Astrocyte of the spinal cord (primary cell): ENCODE measurements at places on chromosomes 1 and 21.

- peak; percentile 96 for DNase-seq
These were observed 992 bp upstream of the USP48 start for GRCh38 chr1:21783679-21784603.

GRCh38 chr1:185338719-185339622, 21.9 kb upstream of the IVNS1ABP start:
- peak; percentile 48 for DNase-seq

- DNase-seq: no peak
These were observed 57.0 kb upstream of the CACYBP start for GRCh38 chr1:174942547-174943255.

- DNase-seq: peak; percentile 83
These were observed 31.2 kb downstream of the FMN2 start for GRCh38 chr1:240122639-240123613.

DNA sequence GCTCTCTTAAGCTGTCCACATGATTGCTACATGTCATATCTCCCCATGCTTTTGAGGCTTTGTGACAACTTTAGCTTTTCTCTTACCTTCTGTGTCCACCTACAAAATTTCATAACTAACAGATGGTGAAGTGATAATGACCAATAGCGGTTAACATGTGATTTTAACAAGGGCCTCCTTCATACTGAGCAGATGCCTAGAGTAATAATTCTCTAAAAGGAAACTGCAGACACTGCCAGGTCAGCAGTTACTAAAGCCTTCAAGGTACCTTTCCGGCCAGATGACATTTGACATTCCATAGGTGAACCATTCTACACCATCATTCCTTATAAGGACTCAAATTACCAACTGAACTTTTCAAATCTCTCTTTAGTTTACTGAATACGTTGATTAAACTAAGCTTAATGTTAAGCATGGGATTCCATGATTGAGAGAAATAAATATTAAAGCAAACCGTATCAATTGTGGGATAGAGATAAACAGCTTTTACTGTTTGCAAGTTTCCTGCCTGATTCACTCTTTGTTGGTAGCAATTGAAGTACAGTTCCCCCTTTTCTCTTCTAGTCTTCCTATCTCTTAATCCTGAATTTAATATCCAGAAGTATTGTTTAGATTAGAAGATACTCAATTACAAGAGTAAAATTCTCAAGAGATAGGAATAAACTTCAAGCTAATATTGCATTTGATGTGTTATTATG, 205.1 kb downstream of the PLA2G4A start:
- no peak for DNase-seq

DNA sequence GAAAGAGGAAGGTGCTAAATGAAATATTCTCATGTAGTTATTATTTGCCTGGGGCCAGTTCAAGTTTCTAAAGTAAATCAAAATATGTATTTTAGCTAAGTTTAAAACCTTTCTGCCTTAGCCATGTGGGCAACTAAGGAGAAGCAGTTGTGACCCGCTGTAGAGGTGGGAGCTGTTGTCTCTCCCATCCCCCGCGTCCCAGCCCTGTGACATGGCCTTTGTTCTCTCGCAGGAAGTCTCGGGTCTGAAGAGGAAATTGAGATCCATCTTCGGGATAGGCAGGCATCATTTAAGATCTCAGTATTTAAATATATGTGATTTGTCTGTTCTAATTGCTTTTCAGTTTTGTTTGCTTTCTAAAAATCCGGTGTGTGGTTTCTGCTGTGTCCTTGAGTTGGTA, 121.5 kb downstream of the CAMTA1 start:
- no peak for DNase-seq

DNA sequence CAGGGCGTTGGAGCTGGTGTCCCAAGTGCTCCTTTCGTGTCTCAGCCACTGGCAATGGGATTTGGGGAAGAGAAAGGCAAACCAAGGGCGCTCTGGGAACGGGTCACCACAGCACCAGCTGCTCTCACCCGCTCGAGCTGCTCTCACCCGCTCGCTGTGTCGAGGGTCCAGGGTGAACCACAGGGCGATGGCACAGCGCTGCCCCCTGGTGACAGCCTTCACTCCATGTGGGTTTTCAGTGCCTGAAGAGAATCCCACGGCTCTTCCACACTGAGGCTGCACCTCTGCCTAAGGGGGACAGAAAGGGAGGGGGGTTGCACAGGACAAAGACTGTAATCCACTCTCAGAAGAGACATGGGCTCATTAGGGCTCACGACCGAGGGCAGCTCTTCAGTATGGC, 7.1 kb upstream of the CLDN19 start:
- no peak for DNase-seq

DNA sequence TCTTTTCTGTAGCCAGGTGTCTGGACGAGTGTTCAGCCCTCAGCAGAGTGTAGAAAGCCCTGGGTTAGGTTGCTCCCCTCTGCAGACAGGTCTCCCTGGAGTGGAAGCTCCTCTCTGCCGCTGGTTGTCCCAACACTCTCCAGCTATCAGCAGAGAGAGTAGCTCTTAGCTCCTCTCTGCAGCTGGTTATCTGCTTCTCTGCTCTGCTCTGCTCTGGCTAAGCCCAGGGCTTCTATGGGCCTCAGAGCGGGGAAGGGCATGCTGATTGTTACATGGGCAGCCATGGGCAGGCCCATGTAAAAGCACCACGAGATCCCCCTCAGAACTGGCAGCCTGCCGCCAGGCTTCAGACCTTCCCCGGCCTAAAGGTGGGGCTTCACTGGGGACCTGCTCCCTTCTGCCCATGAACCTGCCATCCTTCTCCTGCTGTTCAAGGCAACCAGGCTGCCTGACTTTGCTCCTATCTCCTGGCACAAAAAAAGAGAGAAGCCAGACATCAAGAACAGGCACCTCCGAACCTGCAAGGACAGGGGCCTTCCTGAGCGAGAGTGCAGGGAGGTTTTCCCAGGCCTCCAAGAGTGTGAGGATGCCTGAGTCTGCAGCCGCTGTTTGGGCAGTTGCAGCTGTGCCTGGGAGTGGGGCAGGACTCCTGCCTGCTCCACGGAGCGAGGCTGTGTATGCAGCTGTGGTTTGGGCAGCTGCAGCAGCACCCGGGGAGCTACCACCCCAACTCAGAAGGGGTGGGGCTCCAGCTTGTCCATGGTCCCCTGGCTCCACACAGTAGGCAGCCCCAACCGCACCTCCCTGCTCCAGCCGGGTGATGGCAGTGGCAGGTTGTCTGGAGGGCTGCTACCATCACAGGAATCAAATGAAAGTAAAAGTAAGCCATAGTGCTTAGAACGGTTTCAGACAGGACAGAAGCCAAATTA, 973.7 kb downstream of the LTN1 start:
- no peak for DNase-seq

DNA sequence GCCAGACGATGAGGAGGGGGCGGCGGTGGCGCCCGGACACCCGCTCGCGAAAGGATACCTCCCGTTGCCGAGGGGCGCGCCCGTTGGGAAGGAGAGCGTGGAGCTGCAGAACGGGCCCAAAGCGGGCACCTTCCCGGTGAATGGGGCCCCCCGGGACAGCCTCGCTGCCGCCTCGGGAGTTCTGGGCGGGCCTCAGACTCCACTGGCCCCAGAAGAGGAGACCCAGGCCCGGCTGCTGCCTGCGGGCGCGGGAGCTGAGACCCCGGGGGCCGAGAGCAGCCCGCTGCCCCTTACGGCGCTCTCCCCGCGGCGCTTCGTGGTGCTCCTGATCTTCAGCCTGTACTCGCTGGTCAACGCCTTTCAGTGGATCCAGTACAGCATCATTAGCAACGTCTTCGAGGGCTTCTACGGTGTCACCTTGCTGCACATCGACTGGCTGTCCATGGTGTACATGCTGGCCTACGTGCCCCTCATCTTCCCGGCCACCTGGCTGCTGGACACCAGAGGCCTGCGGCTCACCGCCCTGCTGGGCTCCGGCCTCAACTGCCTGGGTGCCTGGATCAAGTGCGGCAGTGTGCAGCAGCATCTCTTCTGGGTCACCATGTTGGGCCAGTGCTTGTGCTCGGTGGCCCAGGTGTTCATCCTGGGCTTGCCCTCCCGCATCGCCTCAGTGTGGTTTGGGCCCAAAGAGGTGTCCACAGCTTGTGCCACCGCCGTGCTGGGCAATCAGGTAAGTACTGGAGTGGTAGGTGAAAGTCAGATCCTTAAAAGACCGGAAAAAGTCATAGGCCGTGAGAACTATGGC, 588 bp downstream of the FLVCR1 start:
- peak; percentile 34 for DNase-seq

DNA sequence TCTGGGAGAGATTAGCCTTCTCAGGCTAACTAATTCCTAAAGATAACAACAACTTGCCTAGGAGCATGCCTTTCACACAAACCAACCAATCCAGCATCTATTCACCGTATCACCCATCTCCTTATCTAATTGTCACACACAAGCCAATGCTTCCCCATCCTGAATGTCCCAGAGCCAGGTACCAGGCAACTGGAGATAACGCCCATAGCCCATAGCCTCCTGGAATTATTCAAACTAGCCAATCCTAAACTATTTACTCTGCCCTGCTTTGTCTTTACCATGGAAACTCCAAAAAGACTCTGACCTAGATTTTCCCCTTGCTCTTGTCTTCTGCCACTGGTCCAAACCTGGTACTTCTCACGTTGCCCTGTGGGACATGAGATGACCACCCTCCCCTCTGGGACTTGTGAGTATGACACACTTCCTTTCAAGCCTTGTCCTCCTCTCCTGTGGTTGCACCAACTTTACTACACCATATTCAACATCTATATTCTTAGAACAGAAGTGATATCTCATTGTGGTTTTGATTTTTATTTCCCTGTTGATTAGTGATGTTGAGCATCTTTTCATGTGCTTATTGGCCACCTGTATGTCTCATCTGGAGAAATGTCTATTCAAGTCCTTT, 8.8 kb upstream of the ATG4C start:
- no peak for DNase-seq

GRCh38 chr21:31671146-31671716, 11.7 kb downstream of the SOD1 start:
- no peak for DNase-seq

- DNase-seq: no peak
These were observed 195.8 kb downstream of the MATN1 start for GRCh38 chr1:30527511-30528140.

DNA sequence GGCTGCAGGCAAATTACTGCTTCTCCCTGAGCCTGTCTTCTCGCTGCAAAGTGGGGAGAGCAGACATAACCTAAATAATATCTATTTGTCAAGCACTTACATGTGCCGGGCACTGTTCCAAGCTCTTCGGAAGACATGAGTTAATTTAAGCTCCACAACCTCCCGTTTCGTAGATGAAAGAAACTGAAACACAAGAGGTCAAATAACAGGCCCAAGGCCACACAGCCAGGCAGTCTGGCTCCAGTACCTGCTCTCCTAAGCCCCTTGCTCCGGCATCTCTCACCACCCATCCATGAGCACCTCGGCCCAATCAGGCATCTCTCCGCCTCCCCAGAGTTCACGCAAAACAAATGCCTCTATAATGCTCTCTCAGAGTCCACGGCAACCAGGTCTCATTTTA, 65.4 kb downstream of the TAS1R2 start:
- DNase-seq: no peak

DNA sequence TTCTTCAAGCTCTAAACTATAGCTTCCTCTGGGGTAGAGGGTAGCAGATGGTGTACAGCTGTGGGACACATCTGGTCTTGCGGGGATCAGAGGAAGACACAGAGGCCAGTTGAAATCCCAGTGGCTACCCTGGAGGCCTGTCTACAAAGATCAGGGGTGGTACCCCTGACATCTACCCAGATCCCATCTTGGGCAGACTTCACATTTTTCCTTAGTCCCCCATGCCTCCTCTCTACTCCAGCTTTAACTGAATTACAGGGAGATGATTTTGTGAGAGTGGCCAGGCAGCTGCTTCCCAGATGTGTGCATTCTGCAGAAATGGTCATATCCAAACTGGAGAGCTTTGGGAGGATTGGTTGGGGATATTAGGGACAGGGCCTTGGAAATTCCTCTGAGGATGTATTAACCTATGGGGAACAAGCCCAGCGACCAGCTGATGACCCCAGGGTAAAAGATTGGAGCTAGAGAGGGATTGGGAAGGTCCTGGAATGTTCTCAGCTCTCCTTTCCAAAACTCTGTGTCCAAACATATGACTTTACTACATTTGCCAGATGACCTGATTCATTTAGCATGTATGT, 9.6 kb upstream of the CD34 start:
- DNase-seq: no peak

DNA sequence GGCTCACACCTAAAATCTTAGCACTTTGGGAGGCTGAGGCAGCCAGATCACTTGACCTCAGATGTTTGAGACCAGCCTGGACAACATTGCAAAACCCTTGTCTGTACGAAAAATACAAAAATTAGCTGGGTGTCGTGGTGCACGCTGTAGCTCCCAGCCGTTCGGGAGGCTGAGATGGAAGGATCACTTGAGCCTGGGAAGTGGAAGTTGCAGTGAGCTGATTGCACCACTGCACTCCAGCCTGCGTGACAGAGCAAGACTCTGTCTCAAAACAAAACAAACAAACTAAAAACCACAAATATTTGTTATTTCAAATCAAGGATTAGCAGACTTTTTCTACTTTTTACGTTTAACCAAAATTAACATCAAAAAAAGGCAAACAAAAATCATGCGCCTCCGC, 31.3 kb downstream of the INKA2 start:
- DNase-seq: peak; percentile 12

- no peak for DNase-seq
These were observed 107.1 kb downstream of the TAS1R2 start for GRCh38 chr1:18752409-18752808.

GRCh38 chr21:38709876-38710275, 95.9 kb upstream of the ETS2 start:
- DNase-seq: no peak

GRCh38 chr21:36451506-36451905, 28.4 kb downstream of the CLDN14 start:
- no peak for DNase-seq

DNA sequence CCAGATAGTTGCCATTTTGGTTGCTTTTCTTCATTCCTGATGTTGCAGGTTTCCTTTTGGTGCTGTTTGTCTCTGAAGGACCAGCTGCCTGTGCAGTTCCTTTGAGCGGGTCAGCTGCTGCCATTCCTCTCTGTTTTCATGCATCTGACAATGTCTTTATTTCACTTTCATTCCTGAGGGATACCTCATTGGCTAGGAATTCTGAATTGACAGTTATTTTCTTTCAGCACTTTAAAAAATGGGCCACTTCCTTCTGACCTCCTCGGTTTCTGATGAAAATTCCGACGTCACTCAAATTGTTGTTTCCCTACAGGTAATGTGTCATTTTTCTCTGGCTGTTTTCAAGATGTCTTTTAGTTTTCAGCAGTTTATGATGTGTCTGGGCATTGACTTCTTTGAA, 24.8 kb downstream of the CCSAP start:
- DNase-seq: peak; percentile 40

- DNase-seq: no peak
These were observed 19.0 kb downstream of the GART start for GRCh38 chr21:33522953-33523349.

DNA sequence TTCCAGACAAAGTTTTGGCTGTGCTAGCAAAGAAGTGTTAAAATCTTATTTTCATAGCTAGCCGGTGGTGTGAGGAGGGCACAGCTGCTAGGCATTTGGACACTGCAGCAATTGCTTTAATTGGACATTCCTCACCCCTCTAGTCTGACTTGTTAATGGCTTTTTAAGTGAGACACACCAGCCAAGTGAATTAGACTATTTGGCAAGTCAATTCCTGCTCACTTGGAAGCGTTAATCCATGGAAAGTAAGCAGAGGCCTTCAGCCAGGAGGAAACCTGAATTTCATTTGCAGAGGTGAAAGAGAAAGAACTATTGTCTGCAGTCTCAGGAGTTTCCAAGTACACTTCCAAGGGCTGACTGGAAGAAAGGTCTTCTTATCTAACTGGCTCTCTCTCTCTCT, 175.7 kb downstream of the ST6GALNAC3 start:
- no peak for DNase-seq

- DNase-seq: no peak
These were observed 8.2 kb upstream of the GLRX2 start for GRCh38 chr1:193113258-193113991.

- no peak for DNase-seq
These were observed 32.6 kb upstream of the BTG2 start for GRCh38 chr1:203272633-203273205.
